Glomerular endothelial cell (primary cell): ENCODE measurements at places on chromosomes 16 and 17. TPM values are rescaled to one million over a fixed set of nuclear protein-coding genes. Genes with fewer than 3 reads are reported as not detected.

DNA sequence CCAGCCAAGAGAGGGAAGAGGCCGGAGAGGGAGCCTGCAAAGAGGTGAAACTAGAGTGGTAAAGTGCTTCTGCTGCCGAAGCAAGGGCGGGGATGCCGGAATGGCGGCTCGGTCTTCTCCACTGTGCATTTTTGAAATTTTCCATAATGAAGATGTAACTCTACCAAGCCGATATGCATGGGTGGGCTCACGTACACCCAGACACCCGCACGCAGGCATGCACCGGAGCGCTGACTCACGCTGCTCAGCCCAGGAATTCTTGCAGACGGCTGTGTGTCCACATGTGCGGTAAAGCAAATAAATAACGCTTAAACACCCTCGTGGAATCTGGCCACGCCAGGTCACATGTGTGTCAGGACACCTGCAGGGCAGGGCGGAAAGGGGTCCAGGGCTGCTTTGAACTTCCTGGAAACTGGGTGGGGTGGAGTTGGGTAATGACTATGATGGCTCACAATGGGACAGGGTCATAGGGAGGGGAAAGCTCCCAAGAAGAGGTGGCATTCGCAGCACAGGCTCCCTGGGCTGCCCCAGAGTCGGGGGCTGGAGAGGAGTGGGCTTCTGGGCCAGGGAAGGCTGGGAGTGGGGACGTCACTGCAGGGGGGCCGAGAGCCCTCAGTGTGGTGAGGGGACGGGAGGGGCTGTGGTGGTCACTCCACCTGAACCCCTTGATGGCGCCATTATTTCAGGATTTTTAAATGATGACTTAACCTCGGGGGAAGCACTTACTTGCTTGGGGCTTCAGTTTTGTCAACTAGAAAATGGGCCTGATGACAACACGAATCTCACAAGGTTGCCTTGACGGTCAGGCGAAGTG, 265.5 kb downstream of the PARN start:
- no peak for DNase-seq

GRCh38 chr17:79485419-79485985, 125.3 kb downstream of the RBFOX3 start:
- DNase-seq: no peak

Gene SLC9A5
- total RNA-seq: 0.82 and 2.3 TPM in 2 replicates

- DNase-seq: no peak
Observed at GRCh38 chr16:71172481-71173207, 57.9 kb downstream of the HYDIN start.

Gene LDHD
- total RNA-seq: 0.12 and 0.73 TPM in 2 replicates

DNA sequence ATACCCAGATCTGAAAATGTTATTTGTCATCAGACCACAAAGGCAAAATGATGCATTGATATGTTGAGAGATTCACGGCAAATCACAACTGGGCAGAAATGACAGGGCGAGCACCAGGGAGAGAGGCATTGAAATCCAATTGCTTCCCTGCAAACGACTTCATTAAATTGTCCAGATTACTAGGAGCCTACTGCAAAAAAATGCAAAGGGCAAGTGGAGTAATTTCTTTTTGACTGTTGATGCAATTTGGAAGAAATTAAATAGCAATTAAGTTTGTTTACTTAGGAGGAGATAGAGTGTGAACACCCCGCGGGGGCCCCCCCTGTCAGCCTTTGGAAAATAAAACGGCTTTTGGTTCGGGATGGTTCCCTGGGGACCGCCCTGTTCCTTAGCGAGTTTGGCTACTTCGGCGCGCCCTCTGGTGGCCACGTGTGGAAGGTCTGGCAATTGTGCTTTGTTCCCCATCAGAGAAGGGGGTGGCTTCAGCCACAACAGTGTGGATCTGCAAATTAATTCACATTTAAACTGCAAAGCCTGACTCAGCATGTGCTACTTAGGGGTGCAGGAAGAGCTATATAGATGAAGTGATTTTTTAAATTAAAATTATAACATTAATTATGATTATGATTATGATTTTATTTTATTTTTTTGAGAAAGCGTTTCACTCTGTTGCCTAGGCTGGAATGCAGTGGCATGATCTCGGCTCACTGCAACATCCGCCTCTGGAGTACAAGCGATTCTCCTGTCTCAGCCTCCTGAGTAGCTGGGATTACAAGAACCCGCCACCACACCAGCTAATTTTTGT, 14.5 kb upstream of the TMC7 start:
- no peak for DNase-seq

GRCh38 chr16:67246756-67247191, 507 bp downstream of the FHOD1 start:
- DNase-seq: no peak
